Myocyte (in vitro differentiated cells): ENCODE measurements at places on chromosomes 12 and 14. TPM values are rescaled to one million over a fixed set of nuclear protein-coding genes. Genes with fewer than 3 reads are reported as not detected.
A peak's percentile ranks its signal among the peaks of the same experiment; 100 is the strongest.

- no peak for DNase-seq
Observed at GRCh38 chr14:51604073-51604472, 47.6 kb upstream of the FRMD6 start.

GRCh38 chr12:6550294-6551062, 5.4 kb downstream of the IFFO1 start:
- DNase-seq: peak; percentile 50

DNA sequence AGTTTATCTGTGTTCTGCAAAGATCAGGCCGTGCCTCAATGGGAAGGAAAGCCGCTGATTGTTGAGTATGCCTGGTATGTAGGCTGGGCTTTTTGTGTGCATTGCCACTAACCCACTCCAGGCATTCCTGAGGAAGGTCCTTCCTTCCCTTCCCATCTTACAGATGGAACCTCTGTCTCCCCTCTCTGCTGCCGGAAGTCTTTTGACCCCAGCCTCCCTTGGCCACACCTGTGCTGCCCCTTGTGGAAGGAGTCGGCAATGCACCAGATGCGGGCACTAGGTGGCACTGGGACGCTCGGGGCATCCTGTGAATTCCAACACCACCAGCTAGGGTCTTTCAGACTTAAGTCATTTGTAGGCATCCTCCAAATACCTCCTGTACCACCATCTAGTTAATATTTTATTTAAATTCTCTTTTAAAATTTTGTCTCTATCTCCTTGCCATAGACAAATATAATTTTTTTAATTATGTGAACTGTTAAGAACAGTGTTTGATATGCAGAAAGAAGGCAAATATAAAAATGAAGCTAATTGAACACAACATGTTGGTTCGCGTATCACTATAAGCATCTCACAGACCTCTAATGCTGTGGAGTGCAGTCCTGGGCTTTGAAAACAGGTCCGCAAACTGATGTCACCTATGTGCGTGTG, 99.6 kb downstream of the RIN3 start:
- no peak for DNase-seq

- no peak for DNase-seq
Observed at GRCh38 chr12:49942921-49943624, 7.5 kb upstream of the AQP2 start.

GRCh38 chr12:114938487-114939210, 254.7 kb upstream of the TBX3 start:
- DNase-seq: no peak

DNA sequence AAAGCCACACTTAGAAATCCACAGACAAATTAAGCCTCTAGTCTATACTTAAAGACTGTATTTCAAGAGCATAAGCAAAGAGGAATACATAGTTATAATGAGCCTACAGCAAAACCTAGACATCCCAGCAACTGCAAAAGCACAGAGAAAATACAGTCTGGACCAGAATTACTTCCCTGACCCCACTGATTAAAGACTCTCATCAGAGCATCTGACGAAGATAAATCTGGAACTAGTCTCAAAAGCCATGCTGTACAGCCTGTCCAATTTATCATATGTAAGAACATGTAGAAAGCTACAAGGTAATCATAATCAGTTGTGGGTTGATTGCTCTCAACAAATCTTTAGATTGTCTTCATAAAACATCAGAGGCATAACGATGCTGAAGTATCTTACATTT, 285.1 kb upstream of the CAND1 start:
- no peak for DNase-seq

- DNase-seq: no peak
Observed at GRCh38 chr12:100221523-100221922, 20.9 kb downstream of the ACTR6 start.

- DNase-seq: no peak
Observed at GRCh38 chr14:39266525-39266870, 32.8 kb downstream of the MIA2 start.

DNA sequence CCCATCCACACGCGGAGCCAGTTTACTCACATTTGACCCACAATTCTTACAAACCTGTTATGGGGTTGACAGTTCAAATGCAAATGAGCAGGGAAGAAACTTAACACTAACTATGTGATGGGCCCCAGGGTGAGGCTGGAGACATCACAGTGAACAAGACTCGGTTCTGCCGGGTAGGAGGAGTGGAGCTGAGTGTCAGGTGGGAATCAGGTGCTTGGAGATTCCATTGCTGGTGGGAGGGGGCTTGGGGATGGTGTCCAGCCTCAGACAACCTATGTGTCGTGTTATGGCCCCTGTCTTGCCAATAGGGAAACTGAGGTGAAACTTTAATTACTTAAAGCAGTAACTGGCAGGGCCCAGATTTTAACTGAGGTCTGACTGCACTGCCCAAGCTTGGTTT, 41.9 kb downstream of the BEGAIN start:
- DNase-seq: no peak

GRCh38 chr14:28488684-28489083, 277.9 kb upstream of the FOXG1 start:
- DNase-seq: no peak

DNA sequence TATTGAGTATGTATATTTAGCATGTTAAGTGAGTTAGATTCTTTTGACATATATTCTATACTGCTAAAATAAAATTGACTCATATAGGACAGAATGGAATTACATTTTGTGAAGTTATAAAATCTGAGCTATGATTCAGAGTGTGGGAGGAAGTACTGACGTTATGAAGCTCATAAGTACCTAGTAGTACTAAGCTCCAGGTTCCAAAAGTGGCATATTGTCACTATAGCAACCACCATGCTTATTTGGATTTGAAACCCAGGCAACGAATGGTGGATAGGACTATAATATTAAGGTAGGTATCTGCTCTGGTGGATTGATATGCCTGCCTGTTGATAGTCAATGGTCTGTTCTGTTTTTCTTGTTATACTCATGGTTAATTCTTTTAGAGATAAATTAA, 2.2 kb upstream of the FBXO33 start:
- no peak for DNase-seq

DNA sequence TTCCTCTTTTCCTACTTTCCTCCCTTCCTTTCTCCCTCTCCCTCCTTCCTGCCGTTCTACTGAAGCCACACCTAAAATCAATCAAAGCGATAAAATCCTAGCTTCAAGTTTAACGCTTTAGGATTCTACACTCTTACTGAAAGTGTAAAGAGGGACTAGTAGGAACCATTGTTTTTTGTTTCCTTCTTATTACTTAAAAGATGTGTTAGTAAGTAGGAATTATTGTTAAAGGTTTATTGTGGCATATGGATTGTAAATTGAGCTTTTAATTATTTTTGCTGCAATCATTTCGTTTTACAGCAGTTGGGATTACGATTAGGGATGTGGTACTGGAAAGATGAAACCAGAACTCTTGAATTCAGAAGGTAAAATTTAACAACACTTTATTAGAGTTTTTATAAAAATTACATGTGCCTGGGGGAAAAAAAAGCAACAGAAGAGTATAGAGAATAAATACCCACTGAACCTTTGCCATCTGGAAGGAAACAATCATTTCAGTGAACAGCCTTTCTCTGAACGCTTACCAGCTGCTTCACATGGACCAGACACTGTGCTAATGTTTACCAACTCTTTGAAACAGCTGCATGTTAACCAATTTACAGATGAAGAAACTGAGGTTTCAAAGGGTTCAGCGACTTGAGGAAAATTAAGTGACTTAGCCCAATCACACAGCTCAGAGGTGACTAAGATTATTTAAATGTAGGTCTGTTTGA, 1.0 kb downstream of the PPP1R36 start:
- no peak for DNase-seq

GRCh38 chr12:34342048-34342447, 319.8 kb downstream of the ALG10 start:
- DNase-seq: no peak

DNA sequence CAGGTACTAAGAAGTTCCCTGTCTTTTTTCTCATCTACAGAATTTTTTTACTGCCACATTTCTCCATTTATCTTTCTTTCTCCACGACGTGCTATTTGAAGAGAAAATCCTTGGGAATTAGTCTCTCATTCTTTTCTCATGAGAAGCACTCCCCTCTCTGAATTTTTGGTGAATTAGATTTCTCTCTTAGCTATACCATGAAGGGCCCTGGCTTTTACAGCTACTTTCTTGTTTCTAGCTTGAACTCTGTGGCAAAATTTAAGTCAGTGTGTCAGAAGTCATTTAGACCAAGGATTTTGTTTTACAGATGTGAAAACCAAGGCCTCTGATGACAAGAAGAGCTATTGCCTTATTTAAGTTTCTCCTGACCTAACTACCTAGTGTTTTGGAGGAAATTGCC, 213.1 kb downstream of the AEBP2 start:
- DNase-seq: no peak

GRCh38 chr14:24064091-24064795, 7.1 kb upstream of the CPNE6 start:
- peak; percentile 6 for DNase-seq

DNA sequence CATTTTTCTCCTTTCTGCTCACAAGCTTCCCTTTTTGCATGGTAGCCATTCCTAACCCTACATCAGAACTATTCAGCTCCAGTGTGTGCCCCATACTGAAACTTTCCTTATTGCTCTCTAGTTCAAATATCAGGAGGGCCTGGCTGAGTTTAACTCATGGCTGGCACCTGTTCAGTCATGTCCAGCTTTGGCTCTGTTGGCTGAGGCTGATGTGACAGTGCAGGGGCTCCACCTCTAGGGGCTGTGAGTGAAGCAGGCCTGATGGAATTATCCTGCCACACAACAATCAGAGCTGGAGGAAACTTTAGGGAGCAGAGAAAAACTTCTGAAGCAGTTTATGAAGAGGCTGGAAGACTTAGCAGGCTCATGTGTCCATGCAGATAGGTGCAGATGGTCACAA, 8.5 kb downstream of the COQ6 start:
- DNase-seq: peak; percentile 86

GRCh38 chr12:89576572-89577220, 50.8 kb upstream of the POC1B start:
- DNase-seq: no peak

DNA sequence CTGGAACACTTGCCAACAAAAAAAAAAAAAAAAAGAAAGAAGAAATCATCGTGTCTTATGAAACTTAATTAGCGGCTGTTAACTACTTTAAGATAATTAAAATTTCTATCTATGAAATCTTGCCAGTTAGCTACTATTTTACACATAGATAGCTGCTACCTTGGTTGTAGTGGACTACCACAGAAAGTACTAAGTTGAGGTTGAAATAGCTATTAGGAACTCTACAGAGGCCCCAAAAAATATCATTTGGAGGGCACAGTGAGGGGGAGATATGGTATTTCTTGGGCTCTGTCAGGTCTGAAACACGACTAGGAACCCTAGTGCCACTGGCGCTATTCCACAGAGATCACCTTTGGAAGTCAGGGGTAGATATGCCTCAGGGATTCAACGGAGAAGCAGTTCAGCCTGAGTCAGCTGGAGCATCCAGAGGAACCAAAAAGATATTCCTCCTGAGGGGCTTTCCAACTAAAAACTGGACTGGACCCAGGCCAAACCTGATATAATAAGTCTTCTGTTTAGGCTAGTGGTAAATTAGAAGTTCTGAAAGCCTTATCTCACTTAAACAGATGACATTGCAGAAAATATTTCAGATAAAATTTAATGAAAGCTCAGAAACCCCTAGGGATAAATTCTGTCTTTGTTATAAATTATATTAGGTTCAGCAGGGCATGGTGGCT, 126.1 kb downstream of the EPS8 start:
- no peak for DNase-seq

Gene NANOG
- total RNA-seq: 0.03 and 0.16 TPM in 2 replicates

Gene BCL11B
- 0.03 and 0.05 TPM in 2 replicates for total RNA-seq

Gene EEA1
- total RNA-seq: 24.9 and 25.5 TPM in 2 replicates

Gene PTPRQ
- 0.47 and 0.72 TPM in 2 replicates for total RNA-seq

Gene TMCC3
- 6.0 and 10.5 TPM in 2 replicates for total RNA-seq

Gene PAX9
- 0.05 and 0.62 TPM in 2 replicates for total RNA-seq

Gene NEMF
- 58.2 and 72.9 TPM in 2 replicates for total RNA-seq

Gene IL22
- not detected in 2 replicates for total RNA-seq

Gene PROX2
- not detected in 2 replicates for total RNA-seq

Gene CDKL1
- 1.3 and 2.6 TPM in 2 replicates for total RNA-seq
